ENCODE measurements at places on chromosomes 5 and 9. TPM values are rescaled to one million over a fixed set of nuclear protein-coding genes. Genes with fewer than 3 reads are reported as not detected.

GRCh38 chr5:139188558-139189270 lies 9.5 kb downstream of the SIL1 start:
- DNase-seq = peak; percentile 49

DNA sequence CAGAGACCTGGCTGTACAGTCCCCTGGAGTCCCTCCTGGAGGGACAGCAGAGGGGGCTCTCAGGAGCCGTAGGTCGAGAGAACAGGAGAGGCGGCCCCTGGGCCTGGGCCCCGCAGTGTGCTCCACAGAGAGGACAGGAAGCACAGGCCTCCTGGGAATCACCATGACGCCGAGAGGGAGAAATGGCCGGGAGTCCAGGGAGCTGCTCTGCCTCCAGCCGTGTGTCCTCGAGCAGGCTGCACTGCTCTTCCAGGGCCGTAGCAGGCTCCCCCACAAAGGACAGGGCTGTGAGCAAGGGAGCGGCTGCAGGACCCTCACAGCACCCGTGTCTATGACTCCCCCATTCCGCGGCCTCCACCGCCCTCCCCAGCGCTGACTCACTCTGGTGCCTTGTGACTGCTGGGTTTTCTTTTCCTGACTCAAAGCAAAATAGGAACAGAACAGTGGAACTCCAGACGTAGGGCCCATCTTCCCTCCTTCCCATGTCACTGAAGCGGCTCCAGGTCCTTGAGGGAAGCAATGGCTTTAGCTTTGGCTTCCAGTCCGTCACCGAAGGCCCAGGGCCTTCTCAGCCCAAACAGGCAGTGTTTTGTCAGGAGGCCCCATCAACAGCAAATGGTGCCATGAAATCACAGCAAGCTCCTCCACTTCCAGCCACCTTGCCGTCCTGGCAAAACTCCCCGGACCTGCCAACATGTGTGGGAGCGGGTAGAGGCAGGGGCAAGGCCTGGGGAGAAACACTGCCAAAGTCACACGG lies 114.2 kb downstream of the LHFPL2 start:
- DNase-seq = no peak

DNA sequence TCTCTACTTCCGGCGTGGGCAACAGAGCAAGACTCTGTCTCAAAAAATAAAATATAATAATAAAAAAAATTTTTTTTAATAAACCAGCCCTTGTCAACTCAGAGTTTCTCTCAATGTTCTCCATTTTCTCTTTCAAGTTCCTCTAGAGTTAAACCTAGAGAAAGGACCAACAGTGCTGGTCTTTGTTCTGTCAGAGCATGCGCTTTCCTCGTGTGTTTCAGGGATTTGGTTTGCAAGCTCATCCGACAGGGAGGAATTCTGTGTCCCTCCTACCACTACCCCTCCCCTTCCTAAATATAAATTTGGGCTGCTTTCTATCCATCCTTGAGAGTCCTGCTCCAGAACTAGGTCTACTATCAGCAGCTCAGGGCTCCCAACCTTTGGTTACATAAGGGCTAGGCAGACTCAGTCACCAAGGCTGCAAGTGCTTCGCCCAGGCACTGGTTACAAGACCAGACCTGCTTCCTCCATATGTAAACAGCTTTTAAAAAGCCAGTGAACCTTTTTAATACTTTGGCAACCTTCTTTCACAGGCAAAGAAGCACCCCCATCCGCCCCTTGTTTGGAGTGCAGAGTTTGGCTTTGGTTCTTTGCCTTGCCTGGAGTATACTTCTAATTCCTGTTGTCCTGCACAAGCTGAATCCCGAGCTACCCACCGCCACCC lies 13.5 kb downstream of the SETX start:
- no peak for DNase-seq

Gene DIPK1B
- polyA plus RNA-seq = 39.4 TPM

GRCh38 chr5:109929911-109930310 lies 240.2 kb downstream of the MAN2A1 start:
- DNase-seq = no peak

DNA sequence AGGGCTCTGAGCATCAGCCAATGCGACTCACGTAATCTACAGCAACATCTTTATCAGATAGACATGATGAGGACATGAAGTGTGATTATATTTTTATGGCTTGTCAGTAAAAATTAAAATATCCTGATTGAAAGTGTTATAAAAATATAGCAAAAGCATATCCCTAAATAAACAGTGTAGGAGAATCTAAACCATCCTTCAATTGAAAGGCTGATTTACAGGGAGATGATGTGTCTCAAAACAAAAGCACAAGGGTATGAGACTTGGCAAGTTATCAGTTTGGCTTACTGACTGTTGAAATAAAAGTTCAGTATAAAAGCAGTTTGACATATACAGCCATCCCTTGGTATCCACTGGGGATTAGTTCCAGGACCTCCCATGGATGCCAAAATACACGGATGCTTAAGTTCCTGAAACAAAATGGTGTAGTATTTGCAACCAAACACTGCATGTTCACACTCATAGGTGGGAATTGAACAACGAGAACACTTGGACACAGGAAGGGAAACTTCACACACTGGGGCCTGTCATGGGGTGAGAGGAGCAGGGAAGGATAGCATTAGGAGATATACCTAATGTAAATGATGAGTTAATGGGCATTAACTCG lies 149.9 kb upstream of the MAP1B start:
- DNase-seq = peak; percentile 24

- DNase-seq = no peak
Measured at GRCh38 chr9:105254226-105254625, 9.8 kb downstream of the SLC44A1 start.

GRCh38 chr5:54275361-54275760 lies 35.0 kb downstream of the ARL15 start:
- no peak for DNase-seq

Gene SLC34A3
- 4.7 TPM for polyA plus RNA-seq

Gene C9orf152
- polyA plus RNA-seq = 0.29 TPM
